MG63 (cell line): ENCODE measurements at places on chromosomes 11 and 22. TPM values are rescaled to one million over a fixed set of nuclear protein-coding genes. Genes with fewer than 3 reads are reported as not detected.
A peak's percentile ranks its signal among the peaks of the same experiment; 100 is the strongest.

- DNase-seq, result no peak
These were observed 111.5 kb downstream of the DSCAML1 start for GRCh38 chr11:117685566-117685965.

DNA sequence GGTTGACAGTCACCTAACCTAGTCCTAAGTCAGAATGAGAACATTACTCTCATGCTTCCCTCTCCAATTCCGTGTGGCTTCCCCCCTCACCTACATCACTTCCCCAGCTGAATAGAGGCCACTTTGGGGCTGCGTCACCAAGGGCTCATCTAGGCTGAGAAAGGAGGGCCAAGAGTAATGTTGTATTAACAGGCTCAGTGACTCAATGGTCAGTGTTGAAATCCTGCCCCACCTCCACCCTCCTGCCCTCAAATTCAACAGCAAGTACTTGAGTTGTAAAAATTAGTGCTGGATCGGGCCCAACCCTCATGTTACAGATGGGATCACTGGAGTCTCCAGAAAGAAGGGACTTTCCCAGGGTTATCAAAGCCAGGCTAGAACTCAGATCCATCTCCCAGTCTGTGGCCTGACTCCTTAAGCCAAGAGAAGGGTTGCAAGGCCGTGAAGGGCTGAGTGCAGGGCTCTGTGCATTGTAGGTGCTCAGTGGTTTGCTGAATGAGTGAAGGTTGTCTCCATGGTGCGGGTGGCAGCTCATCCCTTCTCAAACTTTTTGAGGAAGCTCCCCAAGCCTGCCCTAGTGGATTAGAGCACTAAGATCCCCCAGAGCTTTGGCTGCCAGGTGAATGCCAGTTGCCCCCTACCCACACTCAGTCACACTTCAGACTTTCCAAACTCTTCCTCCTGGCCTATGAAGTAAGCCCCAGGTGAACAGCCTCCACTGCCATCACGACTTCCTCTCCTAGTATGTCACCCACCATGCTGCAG lies 3.2 kb downstream of the DGAT2 start:
- peak; percentile 11 for DNase-seq

- no peak for DNase-seq
These were observed 4.7 kb downstream of the C11orf87 start for GRCh38 chr11:109426442-109427240.

- no peak for DNase-seq
These were observed 54.8 kb downstream of the CSTPP1 start for GRCh38 chr11:46991391-46991790.

DNA sequence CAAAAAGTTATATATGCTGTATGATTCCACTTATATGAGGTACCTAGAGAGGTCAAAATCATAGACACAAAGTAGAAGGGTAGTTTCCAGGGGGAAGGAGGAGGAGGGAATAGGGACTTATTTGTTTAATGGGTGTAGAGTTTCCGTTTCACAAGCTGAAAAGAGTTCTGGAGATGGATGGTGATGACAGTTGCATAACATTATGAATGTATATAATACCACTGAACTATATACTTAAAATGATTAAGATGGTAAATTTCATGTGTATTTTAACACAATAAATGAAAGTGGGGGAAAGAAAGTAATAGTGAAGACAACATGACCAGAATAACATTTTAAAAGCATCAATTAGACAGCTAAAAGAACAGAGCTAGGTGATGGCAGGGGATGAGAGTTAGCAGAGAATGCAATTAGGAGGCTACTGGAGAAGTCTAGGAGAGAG lies 51.2 kb downstream of the MRTFA start:
- DNase-seq, result no peak

- peak; percentile 74 for DNase-seq
These were observed 1.6 kb upstream of the MCAM start for GRCh38 chr11:119318240-119319135.

GRCh38 chr22:26912655-26913345 lies 255.4 kb downstream of the MIAT start:
- no peak for DNase-seq

The VSIG2 gene
- not detected in 2 replicates for total RNA-seq

DNA sequence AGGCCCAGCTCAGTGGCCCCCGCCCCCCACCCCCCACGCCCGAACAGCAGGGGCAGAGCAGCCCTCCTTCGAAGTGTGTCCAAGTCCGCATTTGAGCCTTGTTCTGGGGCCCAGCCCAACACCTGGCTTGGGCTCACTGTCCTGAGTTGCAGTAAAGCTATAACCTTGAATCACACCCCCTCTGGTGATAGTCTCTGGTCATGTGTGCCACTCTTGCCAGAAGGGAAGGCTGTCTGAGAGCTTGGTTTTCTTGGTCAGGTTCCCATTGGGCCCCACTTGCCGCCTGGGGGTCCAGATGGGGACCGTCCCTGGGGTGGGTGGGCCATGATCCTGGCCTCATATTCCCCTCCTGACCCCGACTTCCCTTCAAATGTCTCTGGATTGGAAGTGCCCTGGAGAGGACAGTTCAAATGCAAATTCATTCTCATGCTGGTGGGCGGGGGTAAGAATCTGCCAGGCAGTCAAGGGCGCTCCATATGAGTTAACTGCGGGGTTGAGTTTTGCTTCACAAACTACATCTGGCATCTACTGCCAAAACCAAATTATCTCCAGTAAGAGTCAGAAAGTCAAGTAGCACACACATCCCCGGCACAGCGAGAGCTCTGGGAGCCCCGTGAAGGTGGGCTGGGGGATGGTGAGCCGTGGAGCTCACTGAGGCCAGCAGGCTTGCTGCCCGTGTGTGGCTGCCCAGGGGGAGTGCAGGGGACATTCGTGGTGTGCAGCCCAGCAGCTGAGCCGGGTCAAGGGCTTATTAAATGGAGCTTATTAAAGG lies 35.7 kb downstream of the B3GAT1 start:
- no peak for DNase-seq
